Right renal cortex interstitium (tissue), 3 donors: ENCODE measurements at places on chromosomes 7 and 10. TPM values are rescaled to one million over a fixed set of nuclear protein-coding genes. Genes with fewer than 3 reads are reported as not detected.

DNA sequence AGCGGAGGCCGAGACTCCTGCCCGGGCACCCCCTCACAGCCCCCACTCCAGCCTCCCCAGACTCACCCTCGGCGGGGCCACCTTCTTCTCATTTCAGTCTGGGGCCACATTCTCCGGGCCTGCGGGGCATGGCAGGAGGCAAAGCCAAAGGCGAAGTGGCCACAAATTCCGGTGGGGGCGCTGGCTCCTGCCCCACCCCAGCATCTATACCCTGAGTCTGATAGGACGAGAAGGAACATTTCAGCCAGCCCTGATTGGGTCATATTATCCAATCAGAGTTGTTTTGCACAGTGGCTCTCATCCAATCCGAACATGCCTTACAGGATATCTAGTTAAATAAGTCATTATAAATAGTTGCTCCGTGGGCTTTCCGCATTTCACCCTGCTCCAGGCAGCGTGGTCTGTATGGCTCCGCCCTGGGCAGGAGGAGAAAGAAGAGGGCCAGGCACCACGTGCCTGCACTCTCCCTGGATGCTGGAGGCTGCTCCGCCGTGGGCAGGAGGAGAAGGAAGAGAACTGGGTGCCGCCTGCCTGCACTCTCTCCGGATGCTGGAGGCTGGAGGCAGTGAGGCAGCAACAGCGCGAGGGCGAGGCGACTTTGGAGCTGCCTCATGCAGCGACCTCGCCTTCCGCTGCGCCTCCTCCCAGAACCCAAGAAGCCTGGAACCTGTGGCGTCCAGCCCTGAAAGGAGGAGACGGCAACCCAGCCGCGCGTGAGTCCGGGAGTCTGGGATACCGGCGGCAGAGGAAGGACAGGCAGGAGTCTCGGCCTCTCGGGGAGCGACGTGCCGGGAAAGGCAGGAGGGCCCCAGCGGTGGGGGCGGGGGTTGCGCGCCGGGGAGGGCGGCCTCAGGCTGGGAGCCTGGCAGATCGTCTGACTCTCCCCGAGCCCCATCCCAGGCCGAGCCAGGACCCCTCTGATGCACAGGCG, 162.9 kb downstream of the ZNF33B start:
- no peak for DNase-seq

CCZ1B gene
- 63.9 TPM for polyA plus RNA-seq

LRRC61 gene
- polyA plus RNA-seq: 19.8 TPM

NKX2-3 gene
- not detected for polyA plus RNA-seq

- no peak for DNase-seq
Observed at GRCh38 chr7:5508698-5509097, 85.1 kb upstream of the TNRC18 start.

GRCh38 chr10:119428789-119429188, 113.7 kb downstream of the RGS10 start:
- no peak for DNase-seq
